DMS79 (cell line): ENCODE measurements at places on chromosomes 13 and 19.

DNA sequence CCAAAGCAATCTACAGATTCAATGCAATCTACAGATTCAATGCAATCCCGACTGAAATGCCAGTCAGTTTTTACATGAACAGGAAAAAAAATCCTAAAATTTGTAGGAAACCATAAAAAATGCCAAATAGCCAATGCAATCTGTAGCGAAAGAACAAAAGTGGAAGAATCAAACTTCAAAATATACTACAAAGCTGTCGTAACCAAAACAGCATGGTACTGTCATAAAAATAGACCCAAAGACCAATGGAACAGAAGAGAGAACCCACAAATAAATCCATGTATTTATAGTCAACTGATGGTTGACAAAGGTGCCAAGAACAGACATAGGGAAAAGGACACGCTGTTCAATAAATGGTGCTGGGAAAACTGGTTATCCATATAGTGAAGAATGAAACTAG is 17.7 kb downstream of the ZNF829 start:
- DNase-seq = no peak

GRCh38 chr19:35710784-35711723 is 6.7 kb downstream of the ZBTB32 start:
- no peak for DNase-seq

DNA sequence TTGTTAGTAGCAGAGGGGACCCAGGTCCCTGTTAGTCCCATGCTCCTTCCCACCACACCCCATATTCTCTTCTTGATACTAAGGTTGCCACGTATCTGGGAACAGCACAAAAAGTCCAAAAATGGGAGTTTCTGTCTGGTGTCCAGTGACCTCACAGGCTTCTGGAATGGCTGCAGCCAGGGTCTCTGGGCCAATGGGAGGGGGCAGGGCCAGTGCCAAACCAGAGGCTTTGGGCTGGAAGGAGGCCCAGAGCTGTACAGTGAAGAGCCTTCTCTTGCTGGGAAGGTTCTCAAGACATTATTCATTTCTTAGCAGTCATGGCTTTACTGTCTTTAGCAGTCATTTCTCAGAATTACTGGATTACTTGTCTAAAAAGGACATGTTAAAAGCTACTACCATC is 119.2 kb downstream of the FRY start:
- DNase-seq = no peak

- no peak for DNase-seq
Observed at GRCh38 chr13:108115738-108116137, 99.6 kb downstream of the LIG4 start.

DNA sequence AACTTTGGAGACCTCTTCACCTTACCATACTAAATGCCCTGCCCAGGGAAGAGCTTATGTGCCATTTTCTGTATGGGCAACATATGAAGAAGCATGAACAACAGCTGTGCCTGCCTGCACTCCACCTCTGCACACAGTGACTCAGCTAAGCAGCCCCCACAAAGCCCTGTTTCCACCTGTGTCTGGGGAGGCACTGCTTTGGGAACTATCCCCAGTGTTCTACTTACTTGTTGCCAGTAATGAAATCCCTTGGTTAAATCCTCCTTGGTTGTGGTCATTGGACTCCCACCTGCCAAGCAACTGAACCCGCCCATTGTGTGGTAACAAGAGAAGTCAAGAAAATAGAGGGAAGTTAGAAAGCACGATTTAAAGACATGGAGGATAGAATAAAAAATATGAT is 84.6 kb downstream of the NALCN start:
- DNase-seq = no peak

- no peak for DNase-seq
Observed at GRCh38 chr19:40594255-40594654, 6.9 kb upstream of the LTBP4 start.

- no peak for DNase-seq
Observed at GRCh38 chr13:111584101-111584672, 263.7 kb downstream of the TEX29 start.

- no peak for DNase-seq
Observed at GRCh38 chr13:111336666-111337065, 16.2 kb downstream of the TEX29 start.

- no peak for DNase-seq
Observed at GRCh38 chr13:35599384-35599783, 122.9 kb upstream of the MAB21L1 start.

GRCh38 chr13:35733827-35734226 is 257.3 kb upstream of the MAB21L1 start:
- no peak for DNase-seq

DNA sequence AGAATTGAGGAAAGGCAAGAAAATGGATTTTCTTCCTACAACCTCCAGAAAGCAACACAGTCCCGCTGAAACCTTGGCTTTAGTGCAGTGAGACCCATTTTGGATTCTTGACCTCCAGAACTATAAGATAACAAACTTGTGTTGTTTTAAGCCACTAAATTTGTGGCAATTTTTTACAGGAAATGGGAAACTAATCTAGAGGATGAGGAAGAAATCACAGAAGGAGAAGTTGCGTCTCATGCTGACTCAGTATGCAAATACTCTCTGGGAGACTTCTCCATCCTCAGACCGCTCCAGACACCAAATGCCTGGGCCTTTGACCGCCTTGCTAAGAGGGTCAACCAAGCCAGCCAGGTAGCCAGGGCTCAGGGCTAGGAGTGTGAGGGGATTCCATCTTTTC is 13.1 kb upstream of the CEACAM16 start:
- DNase-seq = no peak

DNA sequence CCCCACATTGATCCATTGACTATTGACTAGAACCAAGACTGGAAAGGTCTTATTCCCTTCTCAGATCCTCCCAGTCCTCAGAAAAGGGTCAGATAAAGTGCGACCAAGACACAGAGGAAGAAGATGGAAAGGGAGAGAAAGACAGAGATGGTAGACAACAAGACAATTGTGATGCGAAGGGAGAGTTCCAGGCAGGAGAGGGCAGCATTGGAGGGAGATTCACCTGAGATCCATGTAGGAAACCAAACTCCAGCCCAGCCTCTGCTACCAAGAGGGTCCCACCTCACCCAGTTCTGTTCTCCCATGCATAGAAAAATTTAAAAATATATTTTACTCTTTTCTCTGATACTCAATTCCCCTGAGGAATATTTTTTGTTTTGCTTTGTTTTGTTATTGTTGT is 67.3 kb upstream of the TSHZ3 start:
- no peak for DNase-seq

DNA sequence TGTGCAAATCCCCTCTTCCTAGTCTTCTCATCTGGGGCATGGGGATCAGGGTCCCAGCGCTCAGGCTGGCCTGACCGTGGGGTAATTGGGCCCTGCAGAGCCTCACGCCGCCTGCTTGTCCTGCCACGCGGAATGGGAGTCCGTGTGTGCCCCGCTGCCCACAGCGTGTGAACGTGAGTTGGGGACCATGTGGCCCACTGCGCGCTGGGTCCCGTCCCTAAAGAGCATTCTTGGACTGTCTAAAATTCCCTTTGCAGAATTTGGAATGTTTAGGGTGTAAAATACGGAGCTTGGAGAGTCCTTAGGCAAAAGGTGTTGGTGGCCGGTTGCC is 2.9 kb downstream of the TMPRSS9 start:
- no peak for DNase-seq

DNA sequence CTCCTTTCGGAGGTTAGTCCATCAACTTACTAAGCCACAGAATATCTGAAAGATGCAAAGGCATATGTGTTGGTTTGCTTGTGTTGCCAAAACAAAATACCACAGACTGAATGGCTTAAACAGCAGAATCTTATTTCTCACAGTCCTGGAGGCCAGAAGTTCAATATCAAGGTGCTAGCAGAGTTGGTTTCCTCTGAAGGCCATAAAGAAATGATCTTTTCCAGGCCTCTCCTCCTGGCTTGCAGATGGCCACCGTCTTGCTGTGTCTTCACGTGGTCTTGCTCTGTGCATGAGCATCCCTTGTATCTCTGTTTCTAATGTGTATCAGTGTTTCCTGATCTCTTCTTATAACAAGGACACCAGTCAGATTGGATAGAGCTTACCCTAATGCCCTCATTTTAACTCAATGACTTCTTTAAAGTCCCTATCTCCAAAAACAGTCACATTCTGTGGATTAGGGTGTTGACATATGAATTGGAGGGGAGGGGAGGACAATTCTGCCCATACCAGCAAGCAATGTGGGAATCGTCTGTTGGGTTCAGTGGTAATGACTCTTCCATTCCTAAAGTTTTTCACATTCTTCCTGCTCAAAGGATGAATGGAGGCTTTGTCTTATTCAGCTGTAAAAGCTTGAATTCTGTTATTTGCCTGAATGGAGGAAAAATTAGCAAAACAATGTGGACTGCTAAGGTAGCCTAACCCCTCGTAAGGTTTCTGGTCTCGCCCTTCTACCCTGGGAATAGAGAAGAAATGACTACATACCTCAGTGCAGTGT is 715.7 kb downstream of the DIAPH3 start:
- DNase-seq = no peak

DNA sequence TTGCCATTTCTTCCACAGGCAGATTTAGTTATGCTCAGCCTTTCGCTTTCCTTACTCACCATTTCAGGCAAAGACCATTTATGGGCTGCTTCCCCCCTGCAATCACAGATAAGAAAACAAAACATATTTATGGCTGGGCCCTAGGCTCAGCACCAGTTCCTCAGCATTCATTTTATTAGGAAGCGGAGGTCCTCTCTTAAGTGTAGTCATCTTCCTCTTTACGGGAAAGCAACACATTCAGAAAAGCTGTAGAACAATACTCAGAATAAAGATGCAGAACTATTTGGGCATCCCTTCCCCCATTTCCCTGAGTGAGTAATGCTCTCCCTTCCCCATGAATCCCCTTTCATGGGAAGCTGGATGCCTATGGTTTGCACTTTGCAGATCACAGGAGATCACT is 27.9 kb downstream of the FLT1 start:
- DNase-seq = no peak

- no peak for DNase-seq
Observed at GRCh38 chr13:105165449-105166125, 1369.9 kb downstream of the EFNB2 start.

DNA sequence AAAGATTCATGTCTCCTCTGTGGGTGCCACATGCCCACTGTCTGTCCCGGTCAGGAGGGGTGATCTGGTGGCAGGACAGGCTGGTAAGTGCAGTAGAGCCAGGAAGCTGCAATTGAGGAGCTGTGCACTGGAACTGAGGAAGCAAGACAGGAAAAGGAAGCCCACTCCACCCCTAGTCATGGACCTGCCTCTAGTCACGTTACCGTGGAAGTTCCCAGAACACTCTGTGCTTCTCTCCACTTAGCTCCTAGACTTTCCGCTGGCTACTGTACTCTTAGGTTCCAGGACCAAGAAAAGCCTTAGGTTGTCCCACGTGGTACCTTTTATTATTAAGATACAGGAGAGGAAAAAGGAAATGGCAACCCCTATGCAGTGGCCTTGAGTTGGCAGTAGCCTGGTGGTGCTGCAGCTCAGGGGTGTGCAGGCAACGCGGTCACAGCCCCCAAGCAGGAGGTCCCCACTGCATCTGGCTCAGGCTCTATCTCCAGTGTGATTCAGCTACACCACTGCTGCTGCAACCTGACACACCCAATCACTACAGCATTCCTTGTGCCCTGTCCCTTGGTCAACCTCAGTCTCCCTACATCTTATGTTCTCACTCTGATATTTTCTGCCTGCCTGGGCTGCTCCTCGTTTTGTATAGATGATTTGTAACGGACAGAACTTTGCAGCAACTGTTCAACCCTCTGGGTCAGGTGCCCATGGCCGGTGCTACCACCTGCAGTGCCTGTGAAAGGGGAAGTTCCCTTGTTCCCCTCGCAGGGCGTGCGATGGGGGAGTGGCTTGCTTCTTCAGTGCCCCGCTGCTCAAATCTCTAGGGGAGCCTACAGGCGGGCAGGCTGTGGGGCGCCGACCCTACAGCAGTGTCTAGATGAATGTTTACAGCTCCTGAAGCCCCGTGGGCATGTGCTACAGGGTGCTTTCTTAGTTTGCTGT is 24.4 kb upstream of the GPR12 start:
- DNase-seq = no peak

DNA sequence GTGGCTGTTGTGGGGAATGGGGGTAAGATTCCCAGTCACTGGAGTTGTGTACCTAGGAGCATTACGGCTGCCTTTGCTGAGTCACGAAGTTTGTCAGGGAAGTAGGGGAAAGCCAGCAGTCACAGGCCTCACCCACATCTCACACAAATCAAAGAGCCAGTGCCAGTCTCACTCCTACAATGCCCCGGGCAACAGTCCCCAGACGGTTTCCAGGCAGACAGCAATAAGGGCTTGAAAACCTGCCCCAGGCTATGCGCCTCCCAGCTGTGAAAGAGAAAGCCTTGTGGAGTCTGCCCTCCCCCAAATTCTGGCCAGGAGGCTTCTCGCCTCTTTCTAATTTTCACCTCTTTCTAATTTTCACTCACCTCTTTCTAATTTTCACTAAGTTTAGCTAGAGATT is 142.3 kb upstream of the EDNRB start:
- no peak for DNase-seq

DNA sequence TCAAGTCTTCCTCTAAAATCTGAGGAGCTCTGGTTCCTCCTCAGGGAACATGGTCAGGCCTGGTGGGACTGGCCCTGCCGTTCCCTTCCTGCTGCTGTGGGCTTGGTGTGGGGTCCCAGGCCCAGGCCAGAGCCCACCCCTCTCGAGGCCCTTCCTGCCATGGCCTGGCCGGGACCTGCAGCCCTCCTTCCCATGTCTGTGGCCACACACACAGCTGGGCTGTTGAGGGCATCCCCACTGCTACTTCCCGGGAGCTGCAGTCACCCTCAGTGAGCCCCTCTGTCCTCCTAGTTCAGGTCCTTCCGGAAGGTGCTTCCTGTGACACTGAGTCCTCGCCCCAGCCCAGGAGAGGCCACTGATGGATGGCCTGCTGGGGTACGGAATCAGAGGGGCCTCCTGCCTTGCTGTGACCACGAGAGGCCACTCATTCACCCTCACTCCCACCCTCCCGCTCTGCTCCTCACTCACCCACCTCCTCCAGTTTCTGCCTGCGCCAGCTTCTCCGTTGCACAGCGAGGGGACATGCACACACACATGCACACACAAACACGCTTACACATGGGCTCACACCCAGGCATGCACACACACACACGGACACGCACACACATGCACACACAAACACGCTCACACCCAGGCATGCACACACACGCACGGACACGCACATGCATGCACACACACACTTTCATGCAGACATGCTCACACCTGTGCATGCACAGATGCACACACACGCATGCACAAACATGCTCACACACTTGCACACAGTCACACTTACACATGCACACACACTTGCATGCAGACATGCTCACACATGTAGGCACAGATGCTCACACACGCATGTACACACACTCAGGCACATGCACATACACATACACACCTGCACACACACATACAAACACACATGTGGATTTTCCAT is 7.3 kb upstream of the MCF2L start:
- no peak for DNase-seq

GRCh38 chr19:16577531-16577985 is 5.3 kb upstream of the SLC35E1 start:
- DNase-seq = no peak

DNA sequence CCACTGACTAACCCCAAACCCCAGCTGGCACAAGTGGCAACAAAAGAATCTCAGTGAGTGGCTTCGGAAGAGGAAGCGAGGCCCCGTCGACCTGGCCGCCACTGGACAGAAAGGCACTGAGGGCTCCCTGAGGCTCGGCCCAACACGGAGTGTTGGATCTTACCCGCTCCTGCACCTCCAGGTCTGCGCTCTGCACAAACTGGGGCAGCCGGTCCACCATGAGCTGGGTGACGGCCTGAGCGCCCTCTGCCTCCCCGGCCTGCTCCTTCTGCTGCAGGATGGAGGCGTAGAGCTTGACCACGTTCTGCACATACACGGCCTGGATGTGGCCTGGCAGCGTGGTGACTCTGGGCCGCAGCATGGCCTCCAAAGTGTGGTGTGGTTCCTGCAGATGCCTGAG is 21.7 kb downstream of the IZUMO4 start:
- no peak for DNase-seq
